ENCODE measurements at places on chromosomes 3 and 15.

- no peak for DNase-seq
Observed at GRCh38 chr3:152772674-152773225, 62.2 kb upstream of the P2RY1 start.

- no peak for DNase-seq
Observed at GRCh38 chr3:102006812-102007485, 157.6 kb downstream of the NFKBIZ start.

DNA sequence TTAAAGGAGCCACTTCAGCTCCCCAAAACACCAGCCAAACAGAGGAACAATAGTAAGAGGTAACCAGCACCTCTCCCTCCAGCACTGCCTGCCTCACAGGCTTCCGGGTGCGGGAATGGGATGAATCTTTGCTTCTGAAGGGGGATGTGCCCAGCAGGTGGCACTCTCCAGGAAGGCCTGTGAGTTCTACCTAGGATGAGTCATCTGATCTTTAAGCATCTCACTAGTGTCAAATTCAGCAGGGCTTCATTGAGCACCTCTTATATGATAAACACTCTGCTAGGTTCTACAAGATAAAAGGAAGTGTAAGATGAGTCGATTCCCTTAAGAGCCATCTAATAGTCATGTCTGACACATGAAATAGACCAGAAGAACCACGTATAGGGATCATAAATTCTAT, 237.4 kb upstream of the UMPS start:
- DNase-seq, result peak; percentile 22

DNA sequence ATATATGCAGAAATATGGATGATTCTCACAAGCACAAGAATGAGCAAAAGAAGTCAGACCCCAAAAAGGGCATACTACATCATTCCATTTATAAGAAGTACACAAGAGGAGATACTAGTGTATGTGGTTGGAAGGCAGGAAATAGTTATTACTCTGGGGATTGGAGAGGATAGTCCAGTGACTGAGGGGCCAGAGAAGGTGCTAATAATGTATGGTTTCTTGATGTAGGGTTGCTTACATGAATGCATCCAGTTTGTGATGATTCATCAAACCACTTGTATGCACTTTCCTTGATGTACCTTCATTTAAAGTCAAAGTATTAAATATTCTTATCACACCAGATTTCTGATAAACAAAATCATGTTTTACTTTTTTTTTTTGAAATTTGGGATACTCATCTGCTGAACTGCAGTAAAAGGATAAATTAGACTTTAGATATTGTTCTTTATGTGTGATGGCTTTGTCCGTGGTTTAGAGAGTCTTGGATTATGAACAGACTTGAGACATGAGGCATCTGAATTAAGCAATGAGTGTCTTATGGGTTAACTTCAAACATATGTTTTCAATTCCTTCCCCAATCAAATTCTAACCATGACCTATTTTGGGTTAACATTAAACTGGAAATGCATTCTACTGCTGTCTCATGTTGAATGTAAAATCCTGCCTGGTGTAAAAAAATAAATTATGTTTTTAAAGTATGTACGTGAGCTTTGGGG, 171.2 kb downstream of the SEMA6D start:
- no peak for DNase-seq

GRCh38 chr3:150447631-150448465, 39.8 kb downstream of the TSC22D2 start:
- no peak for DNase-seq

GRCh38 chr3:12556314-12556689, 585 bp upstream of the MKRN2 start:
- DNase-seq, result no peak

GRCh38 chr3:27089645-27090044, 279.5 kb downstream of the NEK10 start:
- DNase-seq, result no peak

GRCh38 chr3:134079111-134079547, 49.4 kb upstream of the SLCO2A1 start:
- peak; percentile 4 for DNase-seq

- peak; percentile 69 for DNase-seq
Observed at GRCh38 chr3:119294696-119295671, 801 bp downstream of the ARHGAP31 start.

DNA sequence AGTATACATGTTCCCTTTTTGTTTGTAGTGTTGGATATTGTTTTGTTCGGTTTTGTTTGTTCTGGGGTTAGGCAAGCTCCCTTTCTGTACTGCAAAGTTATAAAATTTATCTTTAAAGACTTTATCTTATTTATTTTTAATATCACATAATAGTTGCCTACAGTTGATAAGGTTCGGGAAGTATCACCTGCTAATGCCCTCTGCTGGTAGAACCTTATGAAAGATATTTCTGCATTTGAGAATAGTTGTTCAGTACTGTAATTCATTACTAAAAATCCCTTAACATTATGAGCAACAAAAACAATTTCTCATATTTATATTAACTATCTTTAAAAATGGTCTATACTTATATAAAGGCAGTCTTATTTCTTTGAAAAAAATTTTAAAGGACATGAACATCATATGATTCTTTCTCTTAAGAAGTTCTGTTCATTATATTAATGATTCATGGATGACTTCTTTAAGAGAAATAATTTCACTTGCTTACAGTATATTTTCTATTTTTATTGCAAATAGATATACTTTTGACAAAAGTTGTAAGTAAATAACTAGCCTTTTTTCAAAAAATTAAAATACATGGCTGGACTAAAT, 1126.8 kb downstream of the SI start:
- DNase-seq, result no peak

DNA sequence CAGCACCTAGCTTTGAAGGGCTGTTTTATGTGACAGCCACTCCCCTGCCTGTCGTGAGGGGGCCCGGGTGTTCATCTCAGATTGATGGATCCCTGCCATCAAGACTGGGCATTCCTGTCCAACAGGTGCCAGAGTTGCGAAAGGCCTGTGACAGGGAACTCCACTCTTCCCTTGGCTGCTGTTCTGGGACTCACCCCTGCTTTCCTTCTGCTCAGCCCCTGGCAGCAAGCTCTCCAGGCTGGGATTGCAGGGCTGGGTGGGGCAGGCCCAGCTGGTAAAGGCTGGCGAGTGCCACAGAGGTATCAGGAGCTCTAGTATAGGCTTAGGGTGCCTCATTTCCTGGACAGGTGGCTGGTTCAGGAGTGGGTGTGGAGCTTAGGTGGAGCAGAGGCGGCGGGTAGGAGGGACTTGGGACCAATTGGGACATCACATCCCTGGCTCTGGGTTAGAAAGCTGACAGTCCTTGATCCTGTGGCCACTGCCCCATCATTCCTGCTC, at the start of gene PLA2G4B:
PLA2G4B (plus strand) TSS at position 448 of the 498 bp plus-strand sequence. CDS start 67 bp downstream, outside the sequence.
- no peak for DNase-seq

GRCh38 chr15:66899555-66900350, 165.6 kb upstream of the SMAD3 start:
- DNase-seq, result no peak

GRCh38 chr15:63880744-63881143, 47.0 kb upstream of the HERC1 start:
- DNase-seq, result no peak

DNA sequence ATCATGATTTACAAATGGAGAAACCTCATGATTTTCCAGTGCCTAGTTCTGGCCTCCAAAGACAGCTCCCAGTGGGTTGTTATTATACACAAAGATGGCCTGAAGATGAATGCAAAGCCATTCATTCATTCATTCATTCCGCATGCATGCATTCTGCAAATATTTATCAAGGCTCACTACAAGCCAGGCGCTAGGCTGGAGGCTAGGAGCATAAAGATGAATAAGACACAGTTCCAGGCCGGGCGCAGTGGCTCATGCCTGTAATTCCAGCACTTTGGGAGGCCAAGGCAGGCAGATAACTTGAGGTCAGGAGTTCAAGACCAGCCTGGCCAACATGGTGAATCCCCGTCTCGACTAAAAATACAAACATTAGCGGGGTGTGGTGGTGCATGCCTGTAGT, 2.4 kb upstream of the PSMD2 start:
- no peak for DNase-seq

- no peak for DNase-seq
Observed at GRCh38 chr3:139117136-139117675, 72.5 kb upstream of the PRR23C start.

GRCh38 chr3:58164199-58164879, 46.4 kb downstream of the DNASE1L3 start:
- no peak for DNase-seq

DNA sequence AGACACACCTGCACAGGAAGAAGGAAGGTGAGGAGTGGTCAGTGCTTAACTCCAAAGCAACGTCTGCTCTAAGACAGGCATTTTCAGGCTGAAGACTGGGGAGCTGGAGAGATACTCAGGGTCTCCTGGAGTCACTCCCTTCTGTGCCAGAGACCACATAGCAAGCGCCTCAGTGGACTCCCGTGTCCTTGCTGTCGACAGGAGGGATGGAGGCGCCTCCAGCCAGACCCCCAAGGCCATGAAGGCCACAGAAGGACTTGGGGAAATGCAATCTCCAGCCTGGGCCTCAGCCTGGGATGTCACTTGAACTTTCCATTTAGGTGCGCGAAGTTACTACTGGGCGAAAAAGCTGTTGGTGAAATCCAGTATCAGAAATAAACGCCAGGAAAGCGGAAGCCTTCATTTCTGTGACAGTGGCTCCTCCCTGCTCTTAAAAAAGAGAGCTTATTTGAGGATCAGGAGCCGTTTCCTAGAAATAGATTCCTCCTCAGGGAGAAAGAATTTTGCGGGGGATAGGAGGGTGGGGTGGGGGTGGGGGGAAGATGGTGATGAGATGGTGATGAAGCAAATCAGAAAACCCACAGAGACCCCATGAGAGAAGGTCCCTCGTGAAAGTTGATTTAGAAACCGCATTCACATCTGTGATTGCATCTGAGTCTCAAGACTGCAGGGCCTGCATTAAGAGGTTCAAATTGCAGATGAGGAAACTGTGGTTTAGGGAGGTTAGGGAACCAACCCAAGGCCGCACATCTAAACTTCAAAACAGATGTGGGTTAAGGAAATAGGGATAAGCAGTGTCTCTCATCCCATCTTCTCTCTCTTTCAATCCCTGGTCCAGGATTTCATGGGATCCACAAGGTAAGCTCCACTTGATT, 78.8 kb downstream of the ATP2B2 start:
- no peak for DNase-seq

DNA sequence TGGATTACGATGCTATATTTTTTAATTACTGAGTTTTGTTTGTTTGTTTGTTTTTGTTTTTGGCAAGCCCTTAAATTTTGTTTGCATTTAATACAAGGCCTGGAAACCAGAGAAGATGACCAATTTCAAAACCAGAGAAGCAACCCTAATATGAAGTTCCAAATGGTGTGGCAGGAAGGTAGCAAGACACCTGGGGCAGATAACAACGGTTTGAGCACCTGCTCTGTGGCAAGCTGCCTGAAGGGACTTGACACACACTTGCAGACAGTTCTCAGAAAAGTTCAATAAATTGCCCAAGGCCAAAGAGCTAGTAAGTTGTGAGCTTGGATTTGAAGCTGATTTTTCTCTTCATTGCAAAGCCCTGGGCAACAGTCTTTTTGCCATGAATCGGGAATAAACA, 151.2 kb upstream of the UBE2E1 start:
- DNase-seq, result no peak

GRCh38 chr3:118102737-118103136, 931.9 kb downstream of the IGSF11 start:
- DNase-seq, result no peak

- DNase-seq, result no peak
Observed at GRCh38 chr3:172844428-172844827, 93.9 kb downstream of the ECT2 start.

GRCh38 chr15:93210995-93211394, 122.0 kb upstream of the RGMA start:
- no peak for DNase-seq

DNA sequence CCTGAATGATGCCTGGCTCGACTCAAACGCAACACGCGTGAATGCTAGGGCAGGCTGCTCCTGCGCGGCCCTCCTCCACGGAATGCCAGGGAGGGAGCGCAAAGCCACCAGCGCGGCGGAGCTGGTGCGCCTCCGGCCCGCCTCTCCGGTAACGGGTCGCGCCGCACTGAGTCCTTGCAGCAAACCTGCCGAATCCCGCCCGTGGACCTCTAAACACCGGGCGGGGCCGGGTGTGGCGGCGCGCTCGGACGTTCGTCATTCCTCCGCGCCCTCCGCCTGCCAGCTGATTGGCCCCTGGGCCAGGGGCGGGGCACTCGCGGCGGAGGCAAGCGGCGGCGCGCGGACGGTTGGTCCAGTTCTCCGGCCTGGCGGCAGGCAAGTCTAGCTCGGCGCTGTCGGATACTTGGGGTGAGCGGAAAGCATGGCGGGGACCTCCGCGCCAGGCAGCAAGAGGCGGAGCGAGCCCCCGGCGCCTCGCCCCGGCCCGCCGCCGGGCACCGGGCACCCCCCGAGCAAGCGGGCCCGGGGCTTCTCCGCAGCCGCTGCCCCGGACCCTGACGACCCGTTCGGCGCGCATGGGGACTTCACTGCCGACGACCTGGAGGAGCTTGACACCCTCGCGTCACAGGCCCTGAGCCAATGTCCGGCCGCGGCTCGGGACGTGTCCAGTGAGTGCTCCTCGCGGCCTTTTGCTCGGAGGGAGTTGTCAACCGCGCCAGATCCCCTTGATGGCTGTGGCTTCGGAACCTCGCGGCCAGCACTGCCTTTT, at the start of gene ATRIP:
ATRIP (plus strand) TSS at position 313 of the 769 bp plus-strand sequence; CDS start at position 422, 109 bp downstream.
- peak; percentile 91 for DNase-seq

DNA sequence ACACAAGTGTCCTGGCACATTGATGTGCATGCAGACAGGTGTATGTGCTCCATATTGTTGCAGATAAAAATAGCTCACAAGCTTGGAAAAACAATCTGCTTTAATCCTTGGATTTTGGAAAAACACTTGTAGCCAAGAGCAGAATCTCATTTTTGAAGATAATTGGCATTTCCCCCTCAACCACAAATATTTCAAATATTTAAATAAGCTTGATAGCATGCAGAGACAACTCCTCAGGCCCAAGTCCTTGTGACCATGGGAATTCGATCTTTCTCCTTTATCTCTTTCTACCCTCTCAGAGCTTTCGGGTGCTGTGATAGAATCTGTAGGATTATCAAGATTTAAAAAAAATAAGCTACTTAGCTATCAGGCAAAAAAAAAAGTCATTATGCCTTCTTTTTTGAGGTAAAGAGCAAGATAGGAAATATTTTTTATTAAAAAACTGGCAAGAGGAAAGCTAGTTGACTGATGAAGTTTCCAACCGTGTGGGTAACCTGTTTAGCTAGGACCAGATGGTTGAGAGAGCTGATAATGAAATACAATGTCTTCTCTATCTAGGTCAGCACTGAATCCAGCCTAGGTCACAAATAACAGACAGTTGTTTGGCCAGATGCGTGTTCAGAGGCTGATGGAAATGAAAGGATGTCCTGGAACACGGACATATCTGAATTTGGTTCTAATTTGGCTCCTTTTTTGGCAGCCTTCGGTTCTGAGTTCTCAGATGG, 54.9 kb upstream of the SNRK start:
- DNase-seq, result no peak

DNA sequence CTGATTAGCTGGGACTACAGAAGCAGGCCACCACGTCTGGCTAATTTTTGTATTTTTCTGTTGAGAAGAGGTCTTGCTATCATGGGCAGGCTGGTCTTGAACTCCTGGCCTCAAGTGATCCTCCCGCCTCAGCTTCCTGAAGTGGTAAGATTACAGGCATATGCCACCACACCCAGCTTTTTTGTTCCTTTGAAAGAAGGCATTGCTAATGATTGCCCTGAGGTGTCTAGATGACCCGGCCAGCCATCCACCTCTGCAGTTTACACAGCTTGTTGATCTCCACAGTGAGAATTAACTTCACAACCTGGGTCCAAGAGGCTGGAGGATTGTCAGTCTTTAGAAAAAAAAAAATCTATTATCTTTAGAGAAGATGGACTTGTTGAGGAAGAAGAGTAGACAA, 58.7 kb downstream of the SMAD3 start:
- DNase-seq, result no peak

Measured in activated T-cell treated with anti-CD3 and anti-CD28 coated beads, Interleukin-2, amount 50 U/mL, for 48 hours (primary cell).